ENCODE measurements at places on chromosomes 1 and 21.

DNA sequence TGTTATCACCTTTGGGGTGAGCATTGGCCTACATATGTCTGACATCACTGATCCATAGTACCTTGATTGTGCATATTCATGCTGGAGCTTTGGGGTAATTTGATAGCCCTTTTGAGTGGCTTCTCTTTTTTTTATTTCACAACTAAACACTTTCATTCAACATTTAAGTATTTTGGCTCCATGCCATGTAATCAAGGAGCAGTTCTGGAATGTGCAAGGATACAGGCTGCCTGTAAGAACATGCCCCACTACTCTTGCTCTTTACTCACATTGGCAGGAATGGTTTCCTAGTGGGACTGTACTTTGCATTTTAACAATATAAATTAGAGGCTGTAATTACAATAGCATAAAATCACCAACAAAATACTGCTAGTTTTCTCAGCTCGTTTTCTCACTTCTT lies 300.7 kb upstream of the SPAG17 start:
- DNase-seq: no peak

DNA sequence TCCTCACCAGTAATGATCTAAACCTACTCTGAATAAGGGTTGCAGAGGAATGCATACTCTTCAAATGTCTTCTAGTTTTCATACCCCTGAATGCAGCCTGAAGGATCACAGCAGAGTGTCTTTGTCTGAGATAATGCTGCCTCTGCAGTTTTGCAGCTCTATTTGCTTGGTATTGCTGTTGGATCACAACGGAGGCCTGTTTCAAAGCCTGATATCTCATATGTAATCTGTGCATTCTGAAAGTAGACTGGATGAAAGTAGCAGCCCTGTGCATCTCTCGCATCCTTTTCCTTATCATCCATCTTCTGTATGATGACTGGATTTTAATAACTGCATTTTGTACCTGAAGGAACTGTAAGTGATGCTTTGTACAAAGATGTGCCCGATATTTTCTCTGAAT lies 34.9 kb upstream of the F13B start:
- DNase-seq: no peak

DNA sequence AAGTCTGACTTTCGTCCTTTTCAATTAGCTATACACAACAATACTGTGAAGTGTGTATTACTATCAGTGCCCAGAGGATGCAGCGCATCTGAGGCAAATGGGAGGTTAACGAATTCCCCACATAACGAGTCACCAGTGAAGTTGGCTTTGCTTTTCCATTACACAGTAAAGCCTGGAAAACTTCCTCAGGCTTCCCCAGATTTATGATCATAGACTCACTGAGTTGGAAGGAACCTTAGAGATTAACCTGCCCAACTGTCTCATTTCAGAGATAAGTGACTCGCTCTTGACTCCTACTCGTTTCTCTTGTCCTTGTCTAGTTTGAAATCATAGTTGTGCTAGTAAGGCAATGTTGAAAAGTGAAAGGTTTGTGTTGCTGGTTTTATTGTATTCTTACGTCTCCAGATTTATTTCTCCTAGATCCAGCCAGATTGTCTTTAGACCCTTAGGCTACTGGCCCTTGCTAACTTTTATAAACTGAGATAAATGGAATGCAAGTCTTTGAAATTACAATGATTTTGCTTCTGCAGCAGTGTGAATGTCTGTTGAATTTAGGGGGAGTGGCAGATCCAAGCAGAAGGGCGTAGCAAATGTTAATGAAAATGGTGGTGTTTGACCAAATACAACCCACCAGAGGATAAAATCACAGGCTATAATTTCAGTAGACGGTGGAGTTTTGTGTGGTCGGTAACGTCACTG lies 17.3 kb downstream of the S1PR1 start:
- DNase-seq: no peak

GRCh38 chr1:31310198-31310597 lies 13.4 kb downstream of the ZCCHC17 start:
- no peak for DNase-seq

GRCh38 chr1:107272321-107272720 lies 131.5 kb downstream of the NTNG1 start:
- DNase-seq: no peak

DNA sequence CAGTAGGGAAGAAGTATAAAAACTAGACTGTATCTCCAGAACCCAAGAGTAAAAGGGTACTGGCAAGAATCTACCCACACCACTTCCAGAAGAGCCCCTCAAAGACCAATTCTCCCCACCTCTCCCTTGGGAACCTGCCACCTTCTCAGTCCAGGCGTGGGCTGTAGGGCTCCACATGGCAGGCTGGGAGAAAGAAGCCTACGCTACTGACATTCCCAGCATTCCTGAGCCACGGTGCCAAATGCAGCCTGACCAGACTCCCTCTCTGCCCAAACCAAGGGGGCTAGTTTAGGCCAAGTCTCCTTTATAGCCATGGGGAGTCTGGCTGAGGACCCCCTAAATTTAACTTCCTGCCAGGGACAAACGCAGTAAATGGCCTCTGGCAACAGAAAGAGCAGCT lies 2.0 kb downstream of the UBE2Q1 start:
- no peak for DNase-seq

- DNase-seq: peak; percentile 0
These were observed 41.2 kb upstream of the CFAP298 start for GRCh38 chr21:32653326-32653901.

- no peak for DNase-seq
These were observed 82.5 kb upstream of the MAP1LC3C start for GRCh38 chr1:242081446-242081845.

- no peak for DNase-seq
These were observed 27.1 kb downstream of the CDC7 start for GRCh38 chr1:91527781-91528180.

DNA sequence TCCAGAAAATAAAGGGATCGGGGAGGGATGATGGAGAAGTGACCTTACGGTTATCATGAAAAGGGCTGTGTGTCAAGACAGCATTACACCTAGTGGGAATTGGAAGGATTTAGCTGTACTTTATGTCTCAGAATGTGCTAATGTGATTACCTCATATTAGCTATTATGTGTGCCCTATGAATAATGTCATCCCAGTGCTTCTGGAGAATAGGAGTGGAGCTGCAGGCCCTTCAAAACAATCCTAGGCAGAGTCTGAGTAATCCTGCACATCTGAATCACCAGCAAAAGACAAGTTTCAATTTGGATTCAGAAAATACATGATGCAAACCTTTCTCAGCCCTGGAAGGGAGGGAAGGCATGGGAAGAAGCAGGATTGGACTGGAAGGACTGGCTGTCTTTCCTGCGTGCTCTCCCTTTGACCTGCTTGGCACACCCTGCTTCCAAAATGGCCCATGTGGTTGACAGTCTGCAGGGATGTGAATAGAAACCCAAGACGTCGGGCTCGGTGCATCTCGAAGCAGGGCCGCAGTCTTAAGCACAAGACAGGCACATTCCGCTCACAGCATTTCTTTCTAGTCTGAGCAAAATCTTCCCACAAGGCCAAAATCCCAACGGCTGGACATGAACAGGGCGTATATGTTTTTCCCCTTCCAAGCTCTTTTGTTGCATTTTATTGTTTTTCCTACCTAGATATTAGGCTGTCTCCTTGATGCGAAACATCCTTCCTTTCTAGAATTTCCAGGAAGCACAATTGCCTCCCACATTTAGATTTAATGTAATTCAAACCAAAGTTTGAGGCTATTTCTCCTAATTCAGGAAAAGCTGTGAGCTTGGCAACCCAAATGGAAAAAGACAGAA lies 54.3 kb upstream of the TARBP1 start:
- DNase-seq: no peak

DNA sequence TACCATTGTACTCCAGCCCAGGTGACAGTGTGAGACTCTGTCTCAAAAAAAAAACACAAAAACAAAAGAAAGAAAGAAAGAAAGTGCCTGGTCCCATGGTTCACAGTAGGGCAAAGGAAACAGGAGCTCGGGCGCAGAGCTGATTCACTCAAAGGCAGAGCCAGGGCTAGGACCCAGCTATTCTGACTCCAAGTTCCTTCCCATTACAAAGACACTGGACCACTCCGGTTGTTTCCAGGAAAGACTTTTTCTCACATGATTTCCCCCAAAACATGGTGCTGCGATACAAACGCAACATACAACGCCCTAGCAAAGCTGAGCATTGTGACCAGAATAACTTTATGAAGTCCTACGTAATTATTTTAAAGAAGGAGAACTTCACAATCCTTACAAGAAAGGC lies 10.7 kb downstream of the ABCG1 start:
- DNase-seq: no peak

DNA sequence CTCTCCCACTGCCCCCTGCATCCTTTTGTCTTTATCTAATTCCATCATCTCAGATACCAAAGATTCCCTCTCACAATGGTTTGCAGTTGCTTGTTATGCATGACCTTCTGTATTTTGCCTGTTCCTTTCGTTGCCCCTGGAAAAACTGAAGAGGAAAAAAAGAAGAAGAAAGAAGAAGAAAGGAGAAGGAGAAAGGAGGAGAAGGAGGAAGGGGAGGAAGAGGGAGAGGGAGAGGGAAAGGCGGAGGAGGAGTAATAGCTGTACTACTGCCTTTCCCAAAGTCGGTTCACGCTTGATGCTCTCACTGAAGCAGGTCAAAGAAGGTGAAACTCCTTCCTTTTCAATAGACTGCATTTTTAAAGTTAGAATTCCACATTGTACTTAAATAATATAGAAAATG lies 513.8 kb downstream of the PTPRC start:
- no peak for DNase-seq

- no peak for DNase-seq
These were observed 116.7 kb upstream of the F3 start for GRCh38 chr1:94658221-94658620.

GRCh38 chr1:206495011-206495461 lies 12.3 kb upstream of the RASSF5 start:
- DNase-seq: no peak

DNA sequence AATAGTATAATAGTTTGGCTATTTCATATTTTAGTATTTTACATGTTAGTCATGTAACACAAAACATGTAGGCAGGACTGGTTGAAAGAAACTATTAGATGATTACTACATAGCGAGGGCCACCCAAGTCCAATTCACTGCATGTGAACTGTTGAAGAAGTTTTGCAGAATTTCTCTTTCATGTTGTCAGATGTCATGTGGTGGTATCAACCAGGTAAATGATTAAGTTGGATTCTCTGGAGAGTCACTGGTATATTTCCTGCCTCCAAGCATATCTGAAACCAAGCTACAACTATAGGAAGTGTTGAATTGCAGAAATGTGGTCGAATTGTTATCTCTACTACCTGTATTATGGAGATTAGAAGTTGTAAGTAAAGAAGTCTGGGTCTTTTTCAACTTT lies 137.8 kb upstream of the DPYD start:
- DNase-seq: no peak

DNA sequence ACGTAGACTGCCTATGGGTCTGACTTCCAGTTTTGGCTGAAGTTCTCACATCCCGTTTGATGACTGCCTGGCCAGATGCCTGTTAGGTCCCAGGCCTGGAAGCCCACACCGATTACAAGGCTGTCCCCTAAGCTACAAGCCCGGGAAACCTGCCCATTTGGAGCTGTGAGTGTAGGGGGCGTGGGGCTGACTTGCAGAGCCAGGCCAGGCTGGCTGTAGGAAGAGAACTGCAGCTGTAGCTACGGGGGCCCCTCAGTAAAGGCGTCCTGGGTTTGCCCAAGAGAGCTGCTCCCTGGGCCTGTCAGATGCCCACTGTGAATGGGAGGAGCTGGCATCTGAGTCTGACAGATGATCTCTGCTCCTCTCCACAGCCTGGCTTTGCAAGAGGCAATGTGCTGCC lies 199.7 kb downstream of the CAMTA1 start:
- DNase-seq: no peak

- DNase-seq: no peak
These were observed 28.2 kb upstream of the SLC30A1 start for GRCh38 chr1:211606914-211607753.

- no peak for DNase-seq
These were observed 12.9 kb downstream of the TRABD2B start for GRCh38 chr1:47984175-47984789.

GRCh38 chr1:228004856-228005462 lies 1.8 kb upstream of the WNT3A start:
- DNase-seq: no peak
